ENCODE measurements at places on chromosomes 1 and 21. TPM values are rescaled to one million over a fixed set of nuclear protein-coding genes. Genes with fewer than 3 reads are reported as not detected.

- no peak for DNase-seq
These were observed 36.1 kb downstream of the FGGY start for GRCh38 chr1:59332983-59333382.

GRCh38 chr1:180218806-180219765 lies 11.0 kb upstream of the LHX4 start:
- DNase-seq: no peak

- no peak for DNase-seq
These were observed 24.9 kb downstream of the CNIH3 start for GRCh38 chr1:224641030-224641429.

GRCh38 chr21:44984428-44984791 lies 44.6 kb downstream of the SLX9 start:
- no peak for DNase-seq

TAS1R1 gene
- not detected for polyA plus RNA-seq

OR2T11 gene
- not detected for polyA plus RNA-seq

- DNase-seq: no peak
These were observed 6.8 kb downstream of the CDC14A start for GRCh38 chr1:100359139-100359538.

DNA sequence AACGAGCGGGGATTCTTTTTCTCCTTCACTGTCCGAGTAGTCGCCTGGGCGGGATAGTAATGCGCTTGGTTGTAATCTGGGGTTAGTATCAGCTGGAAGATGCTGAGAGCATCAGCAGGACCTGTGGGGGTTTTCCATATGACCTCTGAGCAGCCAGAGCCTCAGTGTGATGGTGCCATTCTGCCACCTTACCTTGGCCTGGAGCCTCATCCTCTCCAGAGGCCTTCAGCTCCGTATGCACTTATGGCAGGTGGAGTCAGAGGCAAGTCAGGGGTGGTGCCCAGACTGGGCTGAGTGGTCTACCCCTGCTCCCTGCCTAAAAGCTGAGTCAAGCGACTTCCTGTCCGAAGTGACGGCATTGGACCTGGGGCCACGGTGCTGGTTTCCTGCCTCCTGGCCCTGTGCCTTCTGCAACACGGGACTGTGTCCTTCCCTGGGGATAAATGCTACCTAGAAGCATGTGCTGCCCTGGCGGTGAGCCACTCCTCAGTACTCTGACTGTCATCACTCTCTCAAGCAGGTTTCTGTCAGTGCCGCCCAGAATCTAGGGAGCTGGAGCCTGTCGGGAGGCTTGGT lies 24.7 kb downstream of the TENT5C start:
- no peak for DNase-seq

DNA sequence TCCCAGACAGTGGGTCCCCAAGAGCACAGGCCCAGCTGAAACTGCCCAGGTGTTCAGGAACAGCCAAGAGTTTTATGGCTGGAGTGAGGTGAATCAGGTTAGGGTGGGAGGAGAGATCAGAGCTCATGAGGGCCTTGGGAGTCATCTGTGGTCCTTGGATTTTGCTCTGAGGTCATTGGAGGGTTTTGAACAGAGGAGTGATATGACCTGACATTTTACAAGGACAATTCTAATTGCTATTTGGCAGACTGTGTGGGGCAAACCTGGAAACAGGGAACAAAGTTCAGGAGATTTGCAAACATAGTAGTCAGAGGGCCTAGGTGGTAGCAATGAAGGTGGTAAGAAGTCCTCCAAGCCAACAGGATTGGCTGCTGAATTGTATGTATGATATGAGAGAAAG lies 31.1 kb upstream of the LRRN2 start:
- DNase-seq: no peak

- no peak for DNase-seq
These were observed 95.5 kb downstream of the GRIK3 start for GRCh38 chr1:36938819-36939218.

- no peak for DNase-seq
These were observed 7.7 kb upstream of the PPM1J start for GRCh38 chr1:112722601-112723510.

GRCh38 chr1:72097851-72098570 lies 184.3 kb downstream of the NEGR1 start:
- DNase-seq: no peak

RPL5 gene
- polyA plus RNA-seq: 1,927 TPM

RPF1 gene
- polyA plus RNA-seq: 55.9 TPM

GRCh38 chr1:58836408-58836807 lies 52.6 kb upstream of the JUN start:
- no peak for DNase-seq

DNA sequence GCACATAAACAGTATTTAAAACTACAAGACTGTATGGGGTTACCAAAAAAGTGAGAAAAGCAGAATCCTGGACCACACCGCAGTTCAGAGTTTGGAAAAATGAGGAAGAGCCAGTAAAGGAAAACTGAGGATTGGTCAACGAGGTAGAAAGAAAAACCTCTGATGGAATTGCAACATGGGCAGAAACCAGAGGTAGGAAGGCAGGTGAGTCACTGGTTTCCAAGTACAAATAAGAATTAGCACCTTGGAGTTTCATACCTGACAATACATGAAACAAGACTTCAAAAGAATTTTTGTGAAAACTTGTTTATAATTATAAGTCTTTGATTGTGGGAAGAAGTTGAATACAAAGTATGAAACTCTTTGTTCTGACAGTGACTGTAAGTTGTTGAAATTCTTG lies 533.7 kb upstream of the DAB1 start:
- no peak for DNase-seq

DNA sequence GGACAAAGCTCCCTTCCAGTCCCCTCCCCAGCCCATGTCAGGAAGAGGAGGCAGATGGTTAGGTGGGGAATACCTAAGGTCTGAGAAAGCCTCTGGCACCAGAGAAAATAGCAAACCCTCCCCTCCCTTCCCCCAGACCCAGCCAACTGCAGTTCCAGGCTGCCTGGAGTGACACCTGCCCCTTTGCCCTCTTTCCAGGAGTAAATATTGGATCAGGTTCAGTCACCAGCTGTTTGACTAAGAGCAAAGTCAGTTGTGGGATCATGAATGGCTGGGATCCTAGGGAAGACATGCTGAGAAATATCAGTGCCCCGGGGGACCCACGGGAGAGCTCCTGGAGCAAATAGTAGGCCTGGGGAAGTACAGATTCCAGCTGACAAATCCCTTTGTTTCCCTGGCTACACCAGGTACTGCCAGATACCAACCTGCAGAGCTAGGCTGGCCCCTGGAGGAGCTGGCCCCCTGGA lies 12.2 kb upstream of the CDK18 start:
- no peak for DNase-seq

DNA sequence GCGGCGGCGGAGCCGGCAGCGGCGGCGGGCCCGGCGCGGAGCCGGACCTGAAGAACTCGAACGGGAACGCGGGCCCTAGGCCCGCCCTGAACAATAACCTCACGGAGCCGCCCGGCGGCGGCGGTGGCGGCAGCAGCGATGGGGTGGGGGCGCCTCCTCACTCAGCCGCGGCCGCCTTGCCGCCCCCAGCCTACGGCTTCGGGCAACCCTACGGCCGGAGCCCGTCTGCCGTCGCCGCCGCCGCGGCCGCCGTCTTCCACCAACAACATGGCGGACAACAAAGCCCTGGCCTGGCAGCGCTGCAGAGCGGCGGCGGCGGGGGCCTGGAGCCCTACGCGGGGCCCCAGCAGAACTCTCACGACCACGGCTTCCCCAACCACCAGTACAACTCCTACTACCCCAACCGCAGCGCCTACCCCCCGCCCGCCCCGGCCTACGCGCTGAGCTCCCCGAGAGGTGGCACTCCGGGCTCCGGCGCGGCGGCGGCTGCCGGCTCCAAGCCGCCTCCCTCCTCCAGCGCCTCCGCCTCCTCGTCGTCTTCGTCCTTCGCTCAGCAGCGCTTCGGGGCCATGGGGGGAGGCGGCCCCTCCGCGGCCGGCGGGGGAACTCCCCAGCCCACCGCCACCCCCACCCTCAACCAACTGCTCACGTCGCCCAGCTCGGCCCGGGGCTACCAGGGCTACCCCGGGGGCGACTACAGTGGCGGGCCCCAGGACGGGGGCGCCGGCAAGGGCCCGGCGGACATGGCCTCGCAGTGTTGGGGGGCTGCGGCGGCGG lies 1.0 kb downstream of the ARID1A start:
- peak; percentile 88 for DNase-seq

PDC gene
- polyA plus RNA-seq: not detected

GRCh38 chr1:59452559-59452958 lies 155.7 kb downstream of the FGGY start:
- DNase-seq: no peak

LCE1E gene
- polyA plus RNA-seq: not detected

FMN2 gene
- polyA plus RNA-seq: not detected

LRRC38 gene
- polyA plus RNA-seq: not detected

DNA sequence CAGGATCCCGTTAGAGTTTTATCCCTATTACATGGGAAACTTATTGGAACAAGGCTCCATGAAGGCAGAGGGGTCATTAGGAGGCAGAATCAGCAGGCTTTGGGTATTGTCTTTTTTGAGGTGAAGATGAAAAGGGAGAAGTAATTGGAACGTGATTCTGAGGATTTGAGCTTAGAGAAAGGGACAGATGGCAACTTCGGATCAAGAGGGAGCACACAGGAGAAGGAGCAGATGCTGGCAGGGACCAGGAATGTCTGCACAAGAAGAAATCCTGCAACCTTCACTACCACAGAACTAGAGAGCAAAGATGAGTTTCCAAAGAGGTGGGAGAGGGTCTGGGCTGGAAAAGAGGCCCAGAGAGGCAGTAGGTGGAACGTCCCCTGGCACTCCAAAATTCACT lies 202.8 kb downstream of the RRAGC start:
- no peak for DNase-seq

- DNase-seq: no peak
These were observed 104.4 kb downstream of the RHOU start for GRCh38 chr1:228839656-228840055.

WNT4 gene
- polyA plus RNA-seq: 0.10 TPM

- DNase-seq: no peak
These were observed 203.2 kb upstream of the BEND5 start for GRCh38 chr1:48979940-48980339.

UTS2 gene
- 0.33 TPM for polyA plus RNA-seq

GRCh38 chr1:238474263-238474662 lies 583.5 kb upstream of the ZP4 start:
- DNase-seq: no peak

DNA sequence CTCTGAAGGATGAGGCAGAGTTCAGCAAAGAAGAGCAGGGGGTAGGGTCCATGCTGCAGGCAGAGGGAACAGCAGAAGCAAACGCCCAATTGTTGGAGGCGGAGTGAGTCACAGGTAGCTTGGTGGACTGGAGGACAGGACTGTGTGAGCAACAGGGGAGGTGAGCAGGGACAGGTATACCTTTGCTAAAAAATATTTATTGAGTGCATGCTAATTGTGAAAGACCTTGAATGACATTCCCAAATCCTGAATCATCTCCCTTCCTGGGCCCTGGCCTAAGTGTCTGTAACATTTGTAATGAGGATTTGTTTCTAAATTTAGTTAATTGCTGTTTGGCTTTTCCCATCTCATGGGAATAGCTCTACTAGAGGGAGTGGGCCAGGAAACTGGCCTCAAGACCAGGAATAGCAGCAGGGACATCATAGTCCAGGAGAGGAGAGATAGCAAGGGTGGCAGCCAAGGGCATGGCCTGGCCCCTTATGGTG lies 123.7 kb downstream of the FOXD2 start:
- no peak for DNase-seq

TNFRSF9 gene
- 0.56 TPM for polyA plus RNA-seq

- DNase-seq: no peak
These were observed 11.4 kb upstream of the BCAR3 start for GRCh38 chr1:93692983-93693591.

LCE3D gene
- not detected for polyA plus RNA-seq

CD1E gene
- not detected for polyA plus RNA-seq

DNA sequence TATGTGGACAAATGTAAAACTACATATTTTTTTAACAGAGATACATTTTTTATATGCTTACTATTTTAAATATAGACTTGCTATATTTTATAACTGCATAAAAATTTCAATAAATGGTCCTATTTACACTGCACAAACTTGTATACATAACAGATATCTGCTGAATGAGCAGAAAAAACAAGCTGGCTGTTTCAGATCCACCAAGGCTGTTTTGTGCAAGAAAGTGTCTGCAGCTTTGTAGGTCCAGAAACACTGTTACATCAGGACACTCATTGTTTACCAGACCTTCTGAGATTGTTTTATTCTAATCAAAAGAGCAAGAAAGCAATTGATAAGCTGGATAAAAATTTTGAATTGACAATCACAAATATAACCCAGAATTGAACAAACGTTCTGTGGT lies 99.3 kb downstream of the NCAM2 start:
- DNase-seq: no peak

GRCh38 chr1:192763243-192763642 lies 45.6 kb upstream of the RGS2 start:
- no peak for DNase-seq

SPAG17 gene
- polyA plus RNA-seq: not detected

ZDHHC18 gene
- polyA plus RNA-seq: 6.2 TPM

GRCh38 chr1:224731633-224732032 lies 115.5 kb downstream of the CNIH3 start:
- DNase-seq: no peak
